PC-3 (cell line): ENCODE measurements at places on chromosomes 7 and 10. TPM values are rescaled to one million over a fixed set of nuclear protein-coding genes. Genes with fewer than 3 reads are reported as not detected.

Gene HOXA3
- 4.5 and 13.8 TPM in 2 replicates for total RNA-seq

Gene NXPH1
- not detected in 2 replicates for total RNA-seq

Gene FAM131B
- 6.9 and 7.7 TPM in 2 replicates for total RNA-seq

Gene CFAP46
- total RNA-seq = 0.04 TPM in 1 of 2 replicates, not detected in the other

Gene WEE2
- total RNA-seq = not detected in 2 replicates

GRCh38 chr7:114081606-114082425, 163.0 kb upstream of the PPP1R3A start:
- DNase-seq = peak; percentile 70

GRCh38 chr7:27515933-27516332, 146.8 kb downstream of the HIBADH start:
- DNase-seq = peak; percentile 7

DNA sequence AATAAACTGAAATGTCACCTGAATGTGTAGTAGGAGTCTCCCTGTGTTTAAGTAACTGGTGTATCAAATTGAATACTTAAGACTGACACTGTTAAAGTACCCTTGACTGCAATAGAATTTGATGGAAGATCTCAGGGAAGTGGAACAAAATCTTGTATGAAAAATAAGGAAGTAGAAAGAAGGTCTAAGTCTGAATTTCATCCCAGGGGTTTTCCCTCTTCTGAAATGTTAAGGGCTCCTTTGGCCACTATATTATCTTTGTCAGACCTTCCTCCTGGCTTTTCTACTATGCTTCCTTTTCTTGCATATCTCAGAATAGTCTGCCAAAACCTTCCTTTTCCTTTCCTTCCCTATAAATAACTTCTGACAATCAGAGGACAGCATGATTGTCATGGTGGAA, 59.6 kb downstream of the BLNK start:
- DNase-seq = no peak

DNA sequence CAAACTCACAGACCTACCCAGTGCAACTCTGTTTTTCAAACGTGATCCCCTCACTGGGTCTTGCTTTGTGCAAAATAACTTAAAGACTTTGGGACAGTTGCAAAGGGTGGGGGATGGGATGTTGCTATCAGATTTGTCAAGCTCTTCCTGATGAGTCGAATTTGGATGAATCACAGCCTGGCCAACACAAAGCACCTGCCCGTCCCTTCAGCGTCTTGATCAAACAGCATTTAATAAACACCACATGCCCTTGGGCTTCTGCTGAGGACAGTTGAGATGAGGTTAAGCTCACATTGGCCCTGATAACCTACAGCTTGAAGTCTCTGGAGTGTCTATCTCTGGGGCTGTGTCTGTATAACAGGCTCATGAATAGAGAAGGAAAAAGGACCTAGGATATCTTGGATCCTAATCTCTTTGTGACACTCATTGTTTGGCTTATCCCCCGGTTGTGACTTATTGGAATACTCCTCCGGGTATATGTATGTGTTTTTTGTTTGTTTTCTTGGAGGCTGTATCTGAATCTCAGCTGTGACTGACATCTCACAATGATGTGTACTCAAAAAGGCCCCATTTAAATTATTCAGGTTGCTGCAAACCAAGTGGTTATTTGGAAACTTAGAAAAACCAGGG, 132.6 kb upstream of the NAMPT start:
- peak; percentile 72 for DNase-seq

DNA sequence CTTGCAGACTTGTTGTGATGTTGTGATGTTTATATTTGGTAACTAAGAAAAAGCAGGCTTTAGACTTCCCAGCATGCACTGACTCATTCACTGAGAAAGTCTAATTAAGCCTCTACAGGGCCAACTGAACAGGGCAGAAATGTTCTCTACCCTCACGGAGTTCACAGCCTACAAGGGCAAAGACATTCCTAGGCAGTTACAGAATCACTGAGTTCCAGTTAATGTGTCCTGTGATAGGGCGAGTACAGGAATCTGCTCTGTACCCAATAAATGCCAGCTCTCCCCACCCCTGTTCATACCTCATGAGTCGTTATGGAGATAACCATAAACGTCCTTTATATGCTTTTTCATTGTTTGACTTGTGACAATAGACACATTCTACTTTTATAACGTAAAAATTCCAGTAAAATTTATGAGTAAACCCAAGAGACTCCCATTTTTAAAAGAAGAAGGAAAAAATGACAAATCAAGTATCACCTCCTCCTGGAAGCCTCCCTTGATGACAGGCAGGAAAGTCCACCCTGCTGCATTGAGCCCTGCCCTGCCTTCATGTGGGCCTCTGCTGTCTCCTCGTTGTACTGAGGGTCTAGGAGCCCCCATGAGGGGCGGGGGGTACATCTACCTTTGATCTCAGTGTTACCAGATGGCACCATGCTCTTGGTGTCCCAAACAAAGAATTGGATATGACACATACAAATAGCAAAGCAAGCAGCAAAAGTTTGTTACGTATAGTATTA, 14.3 kb downstream of the MUC12 start:
- peak; percentile 87 for DNase-seq

- peak; percentile 53 for DNase-seq
Measured at GRCh38 chr10:79262959-79263746, 84.1 kb upstream of the PPIF start.

DNA sequence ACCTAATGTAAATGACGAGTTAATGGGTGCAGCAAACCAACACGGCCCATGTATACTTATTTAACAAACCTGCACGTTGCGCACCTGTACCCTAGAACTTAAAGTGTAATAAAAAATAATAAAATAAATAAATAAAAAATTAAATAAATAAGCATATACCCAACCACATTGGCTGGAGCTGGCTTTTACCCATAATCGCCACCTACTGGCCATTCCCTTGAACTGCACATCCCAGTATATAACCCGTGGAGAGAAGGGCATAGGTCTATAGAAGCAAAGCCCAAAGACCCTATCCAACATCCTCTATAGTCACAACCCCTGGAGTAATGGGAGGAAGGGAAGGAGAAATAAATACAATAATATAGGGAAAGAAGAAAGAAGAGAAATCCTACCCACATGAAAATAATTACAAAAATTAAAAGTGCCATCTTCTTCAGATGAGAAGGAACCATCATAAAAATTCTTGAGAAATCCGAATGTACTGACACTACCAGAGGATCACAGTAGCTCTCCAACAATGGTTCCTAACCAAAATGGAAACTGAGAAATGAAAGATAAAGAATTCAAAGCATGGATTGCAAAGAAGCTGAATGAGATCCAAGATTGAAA, 65.6 kb downstream of the TWIST1 start:
- peak; percentile 70 for DNase-seq
